ENCODE measurements at places on chromosomes 3 and 15.

DNA sequence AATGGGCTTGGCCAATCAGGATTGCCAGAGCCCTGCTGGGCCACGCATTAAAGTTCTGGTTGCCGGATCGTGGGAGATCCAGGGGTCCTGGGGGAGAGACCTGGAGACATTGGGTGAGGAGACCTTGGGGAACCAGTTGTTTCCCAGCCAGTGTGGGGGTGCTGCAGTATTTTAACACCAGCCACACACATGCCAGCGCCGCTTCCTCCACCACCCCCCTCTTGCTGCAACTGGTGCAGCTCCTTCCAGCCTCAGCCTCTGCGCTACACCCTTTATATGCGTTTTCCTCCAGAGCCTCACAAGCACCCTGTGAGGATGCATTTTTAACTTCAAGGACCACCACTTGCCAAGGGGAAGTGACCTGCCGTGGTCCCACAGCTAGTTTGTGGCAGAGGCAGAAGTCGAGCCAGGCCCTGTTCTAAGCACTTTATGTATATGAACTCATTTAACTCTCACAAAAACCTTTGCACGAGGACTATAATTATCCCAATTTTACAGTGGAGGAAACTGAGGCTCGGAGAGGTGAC is 29.4 kb upstream of the GRIP2 start:
- no peak overlapping the region for H3K4me3 ChIP-seq
- H3K27ac ChIP-seq, result no peak overlapping the region
- no peak for ATAC-seq

DNA sequence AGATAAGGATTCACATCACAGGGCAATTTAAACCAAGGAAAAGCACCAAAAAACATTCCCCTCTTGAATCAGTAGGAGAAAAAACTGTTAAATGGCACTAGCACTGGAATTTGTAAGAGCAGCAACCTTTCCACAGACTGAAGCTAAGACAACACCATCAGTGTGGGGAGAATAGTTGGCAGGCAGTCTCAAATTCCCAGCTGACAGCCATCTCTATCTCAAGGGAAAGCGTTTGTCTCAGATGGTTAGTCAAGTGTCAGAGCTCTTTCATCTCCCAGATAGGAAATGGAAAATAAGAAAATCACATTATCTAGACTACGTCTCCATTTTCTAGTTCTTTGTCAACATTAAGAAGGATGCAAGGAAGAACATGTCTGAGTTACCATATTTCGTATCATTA is 228.7 kb downstream of the WDR72 start:
- no peaks in the 10 kb centered on the region for H3K27me3 ChIP-seq
- H3K4me3 ChIP-seq, result no peak overlapping the region
- no peak for ATAC-seq
- H3K4me1 ChIP-seq, result no peaks in the 10 kb centered on the region

GRCh38 chr3:121871430-121871829 is 22.8 kb upstream of the SLC15A2 start:
- no peaks in the 10 kb centered on the region for H3K27me3 ChIP-seq
- no peaks in the 10 kb centered on the region for H3K36me3 ChIP-seq
- H3K4me1 ChIP-seq, result no peaks in the 10 kb centered on the region

DNA sequence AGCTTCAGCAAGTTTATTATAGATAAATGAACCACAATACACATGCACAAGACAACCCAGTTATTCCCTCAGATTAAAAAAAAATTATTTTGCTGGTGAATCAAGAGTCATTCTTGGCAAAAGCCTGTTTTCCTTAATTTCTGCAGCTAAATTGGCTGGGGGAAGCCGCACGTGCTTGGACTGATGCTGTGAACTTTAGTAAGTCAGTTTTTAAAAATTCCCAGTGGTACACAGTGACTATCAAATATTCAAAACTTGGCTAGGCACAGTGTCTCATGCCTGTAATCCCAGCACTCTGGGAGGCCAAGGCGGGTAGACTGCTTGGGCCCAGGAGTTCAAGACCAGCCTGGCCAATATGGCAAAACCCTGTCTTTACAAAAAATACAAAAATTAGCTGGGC is 23.9 kb downstream of the EHD4 start:
- no peaks in the 10 kb centered on the region for H3K27me3 ChIP-seq
- no peaks in the 10 kb centered on the region for H3K36me3 ChIP-seq
- H3K4me3 ChIP-seq, result no peak overlapping the region
- no peak overlapping the region for H3K27ac ChIP-seq

GRCh38 chr3:182500289-182500688 is 293.0 kb upstream of the ATP11B start:
- no peaks in the 10 kb centered on the region for H3K36me3 ChIP-seq
- H3K4me1 ChIP-seq, result no peaks in the 10 kb centered on the region
- no peak overlapping the region for H3K27ac ChIP-seq

GRCh38 chr3:86149054-86149453 is 841.9 kb downstream of the VGLL3 start:
- no peaks in the 10 kb centered on the region for H3K4me1 ChIP-seq
- no peak overlapping the region for H3K4me3 ChIP-seq
- H3K27ac ChIP-seq, result no peak overlapping the region

GRCh38 chr3:195140816-195141793 is 129.9 kb downstream of the XXYLT1 start:
- H3K27ac ChIP-seq, result no peak overlapping the region
- H3K27me3 ChIP-seq, result no peaks in the 10 kb centered on the region
- ATAC-seq, result no peak
- H3K36me3 ChIP-seq, result no peaks in the 10 kb centered on the region

- no peak for ATAC-seq
- H3K36me3 ChIP-seq, result no peaks in the 10 kb centered on the region
- no peak overlapping the region for H3K27ac ChIP-seq
- H3K4me3 ChIP-seq, result no peak overlapping the region
Observed at GRCh38 chr3:7821858-7822257, 679.8 kb upstream of the LMCD1 start.

GRCh38 chr3:46897031-46897430 is 19.5 kb downstream of the PTH1R start:
- no peak overlapping the region for H3K4me3 ChIP-seq
- ATAC-seq, result no peak
- peaks cover 22% of the 10 kb centered on the region for H3K27me3 ChIP-seq
- peaks cover 20% of the 10 kb centered on the region for H3K4me1 ChIP-seq

- H3K36me3 ChIP-seq, result peaks cover 37% of the 10 kb centered on the region
- no peak overlapping the region for H3K27ac ChIP-seq
- H3K4me1 ChIP-seq, result no peaks in the 10 kb centered on the region
Observed at GRCh38 chr15:76204916-76205460, 106.3 kb downstream of the ETFA start.

DNA sequence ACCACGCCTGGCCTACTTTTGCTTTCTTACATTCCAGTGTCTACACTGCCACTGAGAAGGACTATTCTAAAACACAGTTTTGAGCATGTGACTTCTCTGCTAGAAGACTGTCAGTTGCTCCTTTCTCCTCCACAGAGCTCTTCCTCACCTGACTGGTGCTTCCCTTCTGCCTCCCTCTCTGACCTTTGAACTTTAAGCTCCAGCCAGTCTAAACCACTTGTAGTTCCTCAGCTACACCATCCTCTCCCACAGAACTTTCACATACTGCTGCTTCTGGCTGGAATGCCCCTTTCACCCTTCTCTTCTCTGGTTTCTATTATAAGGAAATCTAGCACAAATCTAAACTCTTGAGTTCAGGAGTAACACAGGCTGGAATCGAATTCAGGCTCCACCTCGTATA is 9.1 kb downstream of the NCEH1 start:
- no peaks in the 10 kb centered on the region for H3K27me3 ChIP-seq
- no peak overlapping the region for H3K27ac ChIP-seq
- ATAC-seq, result no peak
- H3K36me3 ChIP-seq, result no peaks in the 10 kb centered on the region
- no peak overlapping the region for H3K4me3 ChIP-seq

DNA sequence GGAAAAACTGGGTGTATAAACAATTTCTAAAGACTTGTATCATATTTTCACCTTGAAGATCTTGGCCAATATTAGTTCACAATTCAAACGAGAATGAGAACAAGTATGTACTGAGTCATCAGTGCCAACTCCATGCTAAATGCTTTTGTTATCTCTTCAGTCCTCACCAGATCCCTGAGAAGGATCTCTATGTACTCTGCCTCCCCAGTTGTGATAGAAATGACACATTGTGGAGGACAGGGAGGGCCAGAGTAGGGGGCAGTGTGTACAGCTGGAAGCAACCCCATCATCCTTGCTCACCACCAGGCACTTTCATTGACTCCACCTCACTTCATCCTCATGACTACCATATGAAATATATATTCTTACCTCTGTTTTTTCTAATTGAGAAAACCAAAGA is 353.7 kb upstream of the SOX2 start:
- H3K27ac ChIP-seq, result no peak overlapping the region
- H3K4me3 ChIP-seq, result no peak overlapping the region
- H3K27me3 ChIP-seq, result no peaks in the 10 kb centered on the region
- no peaks in the 10 kb centered on the region for H3K36me3 ChIP-seq

DNA sequence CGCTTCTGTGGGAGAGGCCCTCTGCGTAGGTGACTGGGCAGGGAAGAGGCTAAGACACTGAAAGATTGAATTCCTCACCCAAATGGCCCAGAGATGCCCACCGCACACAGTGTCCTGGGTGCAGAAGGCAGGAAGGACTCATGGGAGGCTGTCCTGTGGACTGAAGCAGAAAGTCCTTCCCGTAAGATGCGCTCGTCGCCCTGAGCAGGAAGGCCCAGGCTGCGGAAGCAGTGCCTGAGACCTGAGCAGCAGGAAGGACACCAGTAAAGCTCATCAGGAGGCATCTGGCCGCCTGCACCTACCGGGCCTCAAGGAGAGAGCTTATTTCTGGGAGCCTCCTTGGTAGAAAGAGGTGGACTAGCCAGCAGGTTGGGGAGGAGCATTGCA is 3.3 kb downstream of the PAK6 start:
- no peak for ATAC-seq
- peaks cover 5% of the 10 kb centered on the region for H3K27me3 ChIP-seq
- H3K27ac ChIP-seq, result no peak overlapping the region
- H3K4me1 ChIP-seq, result peaks cover 5% of the 10 kb centered on the region

DNA sequence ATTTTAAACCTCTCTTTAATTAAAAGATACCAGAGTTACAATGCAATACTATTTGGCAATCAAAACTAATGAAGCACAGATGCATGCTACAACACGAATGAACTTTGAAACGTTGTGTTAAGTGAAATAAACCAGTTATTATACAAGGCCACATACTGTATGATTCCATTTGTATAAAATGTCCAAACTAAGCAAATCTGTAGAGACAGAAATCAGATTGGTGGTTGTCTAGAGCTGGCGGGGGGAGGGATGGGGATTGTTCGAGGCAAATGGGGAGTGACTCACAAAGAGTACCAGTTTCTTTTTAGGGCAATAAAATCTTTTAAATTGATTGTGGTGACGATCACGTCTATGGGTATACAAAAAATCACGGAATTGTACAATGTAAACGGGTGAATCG is 677.0 kb downstream of the NTRK3 start:
- no peaks in the 10 kb centered on the region for H3K27me3 ChIP-seq
- H3K36me3 ChIP-seq, result no peaks in the 10 kb centered on the region
- no peak overlapping the region for H3K4me3 ChIP-seq
- H3K27ac ChIP-seq, result no peak overlapping the region
- H3K4me1 ChIP-seq, result no peaks in the 10 kb centered on the region

DNA sequence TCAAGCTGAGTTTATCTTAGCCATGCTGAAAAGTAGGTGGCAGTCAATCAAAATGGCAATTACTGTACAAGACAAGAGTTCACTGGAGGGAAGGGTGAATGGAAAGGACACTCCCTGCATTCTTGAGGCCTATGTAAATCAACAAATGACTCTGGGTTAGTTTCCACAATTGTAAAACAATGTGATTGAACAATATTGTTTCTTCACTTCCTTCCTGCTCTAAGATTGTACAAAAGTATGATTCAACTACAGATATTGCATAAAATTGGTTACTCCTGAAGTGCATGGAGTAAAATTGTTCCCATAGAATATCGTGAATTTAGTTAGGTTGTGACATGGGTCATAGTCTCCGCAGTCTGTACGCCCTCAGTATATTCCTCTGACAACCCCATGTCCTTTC is 277.6 kb downstream of the LPP start:
- no peaks in the 10 kb centered on the region for H3K36me3 ChIP-seq
- H3K4me3 ChIP-seq, result no peak overlapping the region
- no peaks in the 10 kb centered on the region for H3K27me3 ChIP-seq
- peak; percentile 23 for ATAC-seq
- peaks cover 83% of the 10 kb centered on the region for H3K4me1 ChIP-seq

GRCh38 chr15:80643431-80643951 is 51.6 kb upstream of the ABHD17C start:
- H3K4me1 ChIP-seq, result no peaks in the 10 kb centered on the region
- H3K36me3 ChIP-seq, result no peaks in the 10 kb centered on the region
- no peak overlapping the region for H3K4me3 ChIP-seq
- no peaks in the 10 kb centered on the region for H3K27me3 ChIP-seq
- no peak for ATAC-seq
- H3K27ac ChIP-seq, result no peak overlapping the region

- no peak overlapping the region for H3K27ac ChIP-seq
- no peak for ATAC-seq
- H3K4me1 ChIP-seq, result peaks cover 4% of the 10 kb centered on the region
- H3K36me3 ChIP-seq, result no peaks in the 10 kb centered on the region
- no peak overlapping the region for H3K4me3 ChIP-seq
Observed at GRCh38 chr15:83567318-83567717, 86.6 kb upstream of the ADAMTSL3 start.

GRCh38 chr3:23390446-23390845 is 187.3 kb downstream of the UBE2E2 start:
- no peaks in the 10 kb centered on the region for H3K36me3 ChIP-seq
- H3K27me3 ChIP-seq, result no peaks in the 10 kb centered on the region
- no peak for ATAC-seq
- H3K4me1 ChIP-seq, result no peaks in the 10 kb centered on the region
- H3K4me3 ChIP-seq, result no peak overlapping the region
- H3K27ac ChIP-seq, result no peak overlapping the region

DNA sequence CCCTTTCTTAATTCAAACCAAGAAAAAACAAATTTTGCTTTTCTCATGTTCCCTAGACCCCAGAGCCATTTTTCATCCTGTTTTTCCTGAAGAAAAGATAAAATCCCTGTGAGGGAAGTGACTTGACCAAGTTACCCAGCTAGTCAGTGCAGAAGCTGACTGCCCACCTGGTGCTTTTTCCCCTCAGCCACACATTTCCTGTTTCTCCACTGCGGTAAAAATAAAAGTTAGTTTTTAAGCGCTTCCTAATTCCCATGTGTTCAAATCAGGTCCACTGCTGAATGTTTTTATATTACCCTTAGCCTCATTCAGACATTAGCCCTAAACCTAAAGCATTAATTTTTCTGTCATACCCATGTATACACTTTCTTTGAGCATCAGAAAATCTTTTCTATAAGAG is 26.1 kb downstream of the PPP2R3A start:
- H3K27ac ChIP-seq, result peak overlapping the region; percentile 13
- no peaks in the 10 kb centered on the region for H3K36me3 ChIP-seq
- ATAC-seq, result no peak
- H3K27me3 ChIP-seq, result no peaks in the 10 kb centered on the region

DNA sequence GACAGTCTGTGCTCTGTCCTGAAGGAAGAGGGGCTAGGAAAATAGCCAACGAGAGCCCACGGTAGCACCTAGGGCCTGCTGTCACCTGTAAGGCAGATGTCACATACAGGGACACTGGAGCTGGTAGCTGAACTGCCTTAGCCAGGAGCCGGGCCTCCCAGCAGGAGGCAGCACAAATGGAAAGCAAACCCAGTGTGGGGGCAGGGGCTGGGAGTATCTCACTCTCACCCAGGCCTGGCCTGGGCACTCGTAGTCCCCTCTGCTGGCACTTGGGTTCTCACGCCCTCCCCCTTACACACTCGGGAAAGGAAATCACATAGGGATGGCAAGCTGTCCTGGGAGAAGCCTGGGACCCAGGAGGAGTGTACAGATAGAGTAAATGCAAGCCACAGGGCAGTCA is 173.1 kb upstream of the CHRNA7 start:
- H3K4me3 ChIP-seq, result no peak overlapping the region
- no peak for ATAC-seq
- H3K36me3 ChIP-seq, result no peaks in the 10 kb centered on the region
- H3K4me1 ChIP-seq, result no peaks in the 10 kb centered on the region

All from gastroesophageal sphincter (tissue), 4 donors.